ENCODE measurements at places on chromosomes 5 and 9.

DNA sequence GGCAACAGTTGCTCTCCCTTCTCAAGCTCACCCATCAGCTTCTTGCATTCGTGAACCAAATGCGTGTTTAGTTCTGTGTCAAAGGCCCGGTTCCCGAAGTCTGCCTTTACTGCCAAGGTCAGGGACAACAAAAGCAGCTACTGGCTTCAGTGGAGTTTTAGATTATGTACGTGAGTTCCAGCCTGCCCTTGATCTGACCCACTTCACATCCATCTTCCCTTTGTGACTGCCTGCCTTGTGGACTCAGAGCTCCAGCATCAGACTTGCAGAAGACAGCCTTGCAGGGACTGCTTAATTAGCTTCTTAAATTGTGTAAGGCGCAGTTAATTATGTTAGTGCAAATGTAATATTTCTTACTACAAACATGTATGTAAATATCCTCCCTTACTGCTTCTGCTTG, 774.7 kb upstream of the EDIL3 start:
- DNase-seq: no peak

DNA sequence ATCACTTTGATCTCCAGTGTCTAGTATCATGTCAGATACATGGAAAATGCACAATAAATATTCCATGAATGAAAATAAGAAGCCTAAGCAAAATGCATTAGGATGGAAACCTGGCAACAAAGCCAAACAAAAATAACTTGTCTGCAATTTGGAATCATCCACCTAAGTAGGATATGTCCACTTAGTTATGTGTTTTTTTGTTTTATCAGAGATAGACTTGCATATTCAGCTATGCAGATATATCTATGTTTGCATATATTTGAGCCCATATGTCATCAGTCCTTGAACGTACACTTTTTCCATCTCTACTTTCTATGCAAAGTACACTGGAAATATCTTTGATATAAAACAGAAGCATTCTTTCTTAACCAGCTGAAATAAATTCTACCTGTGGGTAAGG, 707.1 kb downstream of the EFNA5 start:
- DNase-seq: no peak

- DNase-seq: no peak
Observed at GRCh38 chr5:56732121-56732520, 83.2 kb upstream of the MAP3K1 start.

- no peak for DNase-seq
Observed at GRCh38 chr9:34289159-34289558, 39.9 kb downstream of the KIF24 start.

DNA sequence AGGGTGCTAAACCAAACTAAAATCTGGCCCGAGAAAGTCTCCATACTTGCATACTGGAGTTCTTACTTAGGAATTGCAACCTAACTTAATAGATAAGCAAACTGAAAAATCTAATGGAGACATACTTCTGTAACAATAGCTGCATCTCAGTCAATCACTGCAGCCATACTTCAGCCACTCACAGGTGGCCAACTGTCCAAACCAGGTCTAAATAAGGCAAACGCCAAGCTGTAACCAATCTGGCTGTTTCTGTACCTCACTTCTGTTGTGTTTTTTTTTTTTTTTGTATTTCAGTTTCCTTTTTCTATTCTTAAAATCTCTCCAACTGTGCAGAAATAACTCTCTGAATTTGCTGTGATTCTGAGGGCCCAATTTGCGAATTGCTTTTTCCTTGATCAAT, 4.4 kb upstream of the NDUFB6 start:
- no peak for DNase-seq

DNA sequence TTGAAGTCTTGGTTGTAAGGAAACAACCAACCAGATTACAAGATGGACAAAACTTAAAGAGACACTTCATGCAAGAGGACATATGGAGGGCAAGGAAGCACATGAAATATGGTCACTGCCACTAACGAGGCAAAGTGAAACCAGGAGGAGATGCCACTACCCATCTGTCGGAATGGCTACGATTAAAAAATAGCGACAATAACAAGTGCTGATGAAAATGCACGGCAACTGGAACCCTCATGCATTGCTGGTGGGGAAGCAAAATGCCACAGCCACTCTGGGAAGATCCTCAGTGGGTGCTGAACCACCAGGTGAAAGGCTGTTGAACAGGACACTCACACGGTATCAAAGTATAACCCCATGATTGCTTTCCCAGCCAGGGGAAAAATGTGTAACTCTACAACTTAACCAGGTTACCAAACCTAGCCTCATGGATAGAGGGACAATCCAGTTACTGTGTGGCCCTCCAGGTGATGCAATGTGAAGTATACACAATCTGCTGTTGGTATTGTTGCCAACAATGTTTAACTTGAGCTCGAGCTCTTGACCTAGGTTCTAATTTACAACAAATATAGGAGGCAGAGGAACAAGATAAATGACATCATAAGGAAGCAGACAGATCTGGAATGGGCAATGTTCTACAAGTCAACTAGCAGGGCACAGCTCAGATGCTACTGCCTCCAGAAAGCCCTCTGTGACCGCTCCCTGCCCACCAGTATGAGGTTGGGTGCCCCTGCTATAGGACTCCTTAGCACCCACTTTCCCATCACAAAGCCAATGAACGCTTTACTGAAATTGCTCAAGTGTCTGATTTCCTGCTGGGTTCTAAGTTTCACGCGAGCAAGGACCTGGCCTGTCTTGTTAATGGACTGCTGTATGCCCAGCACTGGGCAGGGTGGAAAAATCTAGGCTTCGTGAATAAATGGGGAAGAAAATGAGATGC, 25.8 kb downstream of the SH3PXD2B start:
- no peak for DNase-seq
